ENCODE measurements at places on chromosomes 3 and 15.

DNA sequence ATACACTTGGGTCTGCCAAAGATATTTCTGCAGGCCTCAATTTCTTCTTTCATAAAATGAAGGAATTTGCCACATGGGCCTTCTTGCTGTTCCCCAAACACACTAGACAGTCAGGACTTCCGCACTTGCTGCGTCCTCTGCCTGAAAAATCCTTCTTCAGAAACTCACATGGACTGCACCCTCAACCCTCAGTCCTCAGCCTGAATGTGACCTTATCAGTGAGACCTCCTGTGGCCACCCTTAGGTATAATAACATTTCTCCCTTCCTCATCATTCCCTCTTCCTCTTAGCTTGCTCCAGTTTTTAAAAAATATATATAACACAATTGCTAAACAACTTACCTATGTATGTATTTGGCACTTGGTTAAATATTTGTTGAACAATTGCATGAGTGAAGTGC, 257.5 kb downstream of the MFSD1 start:
- DNase-seq, result no peak

DNA sequence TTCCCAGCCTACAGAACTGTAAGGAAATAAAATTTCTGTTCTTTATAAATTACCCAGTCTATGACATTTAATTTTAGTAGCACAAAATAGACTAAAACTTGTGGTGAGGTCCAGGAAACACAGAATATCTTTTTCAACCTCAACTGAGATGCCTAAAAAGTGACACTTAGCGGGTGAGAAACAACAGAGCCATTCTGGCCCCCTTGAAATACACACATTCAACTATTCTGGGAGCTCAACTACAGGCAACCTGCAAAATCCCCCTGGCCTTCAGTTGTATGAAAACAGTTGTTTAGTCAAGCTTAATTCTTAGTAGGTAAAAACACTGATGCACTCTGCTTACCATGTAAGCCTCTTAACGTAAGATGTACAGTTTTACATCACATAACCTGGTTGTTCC, 66.8 kb downstream of the ANKRD28 start:
- DNase-seq, result no peak

DNA sequence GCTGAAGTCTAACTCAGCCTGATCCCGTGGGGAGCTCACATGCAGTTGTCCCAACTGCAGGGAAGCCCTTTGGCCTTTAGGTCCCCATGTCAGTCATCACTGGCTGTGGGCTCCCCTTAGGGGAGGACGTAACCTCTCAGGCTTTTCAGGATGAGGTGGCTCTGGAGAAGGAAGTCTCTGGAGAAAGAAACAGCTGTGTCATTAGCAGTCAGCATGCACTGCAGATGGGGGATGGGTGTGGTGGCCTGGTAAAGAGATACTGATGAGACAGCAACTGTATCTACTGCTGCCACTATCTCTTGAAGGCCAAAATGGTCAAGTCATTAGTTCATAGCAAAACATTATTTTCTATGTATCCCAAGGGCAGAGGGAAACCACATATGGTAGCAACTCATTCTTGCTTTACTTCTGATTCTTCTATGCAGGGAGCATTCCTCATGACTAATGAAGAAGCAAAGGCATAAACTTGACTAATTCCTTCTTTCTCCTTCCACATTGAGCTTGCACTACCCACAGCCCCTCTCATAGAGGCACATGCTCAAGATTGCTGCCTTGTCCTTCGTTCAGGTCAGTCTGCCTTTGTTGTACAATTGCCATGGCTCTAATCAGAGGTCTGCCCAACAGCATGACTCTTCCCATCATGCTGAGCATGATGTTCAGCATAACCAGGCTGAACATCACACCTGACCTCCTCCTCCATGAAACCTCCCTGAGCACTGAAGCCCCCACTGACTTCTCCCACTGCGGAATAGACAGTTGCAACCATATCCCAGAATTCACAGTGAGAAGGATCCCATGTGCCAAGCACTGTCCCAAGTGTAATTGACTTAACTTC, 47.8 kb upstream of the TMEM158 start:
- no peak for DNase-seq

DNA sequence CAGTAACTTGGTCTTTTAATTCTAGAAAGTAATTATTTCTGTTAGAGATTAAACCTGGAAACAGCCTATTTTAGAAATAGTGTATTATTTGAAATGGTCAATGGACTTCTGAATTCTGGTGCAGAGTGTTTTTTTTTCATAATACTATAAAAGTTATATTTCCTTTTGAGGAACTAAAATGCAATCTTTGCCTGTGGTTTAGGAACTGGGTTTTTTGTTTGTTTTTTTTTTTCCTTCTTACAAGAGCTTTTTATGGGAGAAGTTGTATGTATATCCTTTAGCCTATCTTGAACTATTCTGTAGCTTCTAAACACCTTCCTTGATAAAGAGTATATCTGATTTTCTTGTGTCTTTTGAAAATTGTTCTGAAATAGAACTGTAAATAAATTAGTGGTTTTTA, 88.3 kb downstream of the ARIH1 start:
- DNase-seq, result no peak

DNA sequence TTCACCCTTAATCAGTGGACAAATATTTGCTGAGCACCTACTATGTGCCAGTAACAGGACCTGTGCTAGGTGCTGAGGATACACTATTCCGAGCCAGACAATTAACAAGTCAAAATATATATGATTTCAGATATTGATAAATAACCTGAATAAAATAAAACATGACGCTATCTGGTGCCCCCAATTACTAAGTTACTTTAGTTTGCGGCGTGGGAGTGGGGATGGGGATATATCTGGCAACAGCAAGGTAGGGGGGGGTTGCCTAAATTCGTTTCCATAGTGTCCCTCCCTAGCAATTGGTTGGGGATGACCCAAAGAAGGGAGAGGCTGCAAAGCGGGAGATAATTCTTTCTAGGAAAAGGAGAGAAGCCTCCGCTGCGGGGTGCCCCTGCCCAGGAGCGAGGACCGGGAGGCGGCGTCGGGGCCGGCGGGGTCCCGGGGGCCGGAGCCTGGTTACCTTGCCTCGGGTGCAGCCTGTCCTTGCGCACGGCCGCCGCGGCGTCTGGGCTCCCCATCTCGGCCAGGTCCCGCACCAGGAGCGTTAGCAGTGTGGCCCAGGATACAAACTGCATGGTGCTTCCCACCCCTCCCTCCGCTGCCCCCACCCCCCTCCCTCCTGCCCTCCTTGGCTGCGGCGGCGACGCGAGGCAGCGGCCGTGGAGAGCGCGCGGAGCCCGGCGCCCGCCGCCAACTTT, 567 bp downstream of the ADAMTS9 start:
- no peak for DNase-seq

Data from stimulated activated CD8-positive, alpha-beta memory T cell treated with anti-CD3 and anti-CD28 coated beads, Interleukin-7, amount 100 ng/mL, for 48 hours (primary cell).